CD4-positive, alpha-beta T cell treated with Interferon alpha-2 for 1 hour (primary cell): ENCODE measurements at places on chromosomes 1 and 21.

DNA sequence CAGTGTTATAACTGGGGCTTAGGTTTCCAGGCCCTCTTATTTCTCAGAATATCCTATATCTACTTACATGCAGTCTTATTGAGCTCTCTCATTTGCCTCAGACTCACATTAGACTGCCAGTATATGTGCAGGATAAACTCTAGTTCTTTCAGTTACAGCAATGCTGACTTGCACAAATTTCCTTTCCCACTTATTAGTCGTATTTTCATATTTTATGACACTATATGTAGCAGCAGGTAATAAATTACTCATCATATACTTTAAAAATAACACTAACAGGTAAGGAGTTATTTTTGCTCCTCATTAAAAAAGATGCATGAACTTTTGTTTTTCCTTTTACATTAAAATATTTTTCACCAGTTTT lies 65.7 kb downstream of the GADD45A start:
- no peak for DNase-seq

- no peak for DNase-seq
Observed at GRCh38 chr21:44301961-44302406, 2.1 kb downstream of the PFKL start.

- no peak for DNase-seq
Observed at GRCh38 chr1:73673971-73674370, 524.0 kb downstream of the LRRIQ3 start.

- no peak for DNase-seq
Observed at GRCh38 chr1:65265296-65265650, 44.1 kb upstream of the DNAJC6 start.

- no peak for DNase-seq
Observed at GRCh38 chr1:158310623-158311022, 20.7 kb downstream of the CD1B start.

DNA sequence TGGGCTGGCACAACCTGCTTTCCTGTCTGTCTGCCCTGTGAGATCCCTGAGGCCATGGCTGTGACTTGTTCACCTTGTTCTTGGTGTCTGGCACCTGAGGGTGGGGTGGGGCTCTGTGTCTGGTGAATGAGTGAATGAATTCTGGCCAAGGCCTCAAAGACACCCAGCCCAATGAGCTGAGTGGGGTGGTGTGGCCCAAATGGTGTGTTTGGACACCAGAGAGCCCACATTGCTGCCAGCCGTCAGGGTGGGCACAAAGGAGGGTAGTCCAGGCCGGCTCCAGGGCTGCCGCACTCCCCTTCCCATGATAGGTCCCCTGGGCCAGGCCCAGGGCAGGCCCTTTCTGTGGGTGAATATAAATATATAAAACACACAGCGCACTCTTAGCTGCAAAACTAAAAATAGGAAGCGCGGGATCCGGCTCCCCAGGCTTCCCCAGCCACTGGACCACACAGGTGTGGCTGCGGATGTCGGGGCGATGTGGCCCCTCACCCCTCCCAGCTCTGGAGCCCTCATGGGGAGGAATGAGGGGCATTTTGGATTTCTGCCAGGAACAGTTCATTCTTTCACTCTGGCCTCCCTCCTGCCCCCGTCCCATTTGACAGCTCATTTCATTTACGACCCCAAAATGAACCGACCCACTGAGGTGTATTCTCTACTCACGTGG lies 33.3 kb downstream of the RUNX3 start:
- DNase-seq: no peak

GRCh38 chr1:110859062-110859461 lies 13.9 kb upstream of the CD53 start:
- DNase-seq: no peak

GRCh38 chr1:225817611-225818061 lies 7.7 kb downstream of the EPHX1 start:
- no peak for DNase-seq

DNA sequence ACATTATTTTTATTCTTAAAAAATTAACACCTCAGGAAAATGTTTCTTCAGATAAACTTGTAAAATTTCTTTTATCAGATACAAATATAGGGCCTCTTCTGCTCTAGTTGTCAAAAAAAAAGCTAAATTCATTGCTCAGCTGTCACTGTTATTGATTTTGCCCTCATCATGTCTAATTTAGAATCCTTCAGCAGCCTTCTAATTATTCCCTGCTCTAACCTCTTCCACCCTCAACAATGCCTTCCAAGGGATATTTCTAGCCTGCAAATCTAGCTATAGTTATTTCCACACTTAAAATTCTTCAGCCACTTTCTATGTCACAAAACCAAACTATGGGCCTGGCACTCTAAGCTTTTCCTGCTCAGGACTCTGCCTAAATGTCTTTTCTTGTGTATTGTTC lies 25.2 kb downstream of the PDE4B start:
- no peak for DNase-seq

- no peak for DNase-seq
Observed at GRCh38 chr1:6858596-6858995, 73.3 kb downstream of the CAMTA1 start.

GRCh38 chr1:90706437-90707362 lies 10.4 kb downstream of the BARHL2 start:
- DNase-seq: no peak

DNA sequence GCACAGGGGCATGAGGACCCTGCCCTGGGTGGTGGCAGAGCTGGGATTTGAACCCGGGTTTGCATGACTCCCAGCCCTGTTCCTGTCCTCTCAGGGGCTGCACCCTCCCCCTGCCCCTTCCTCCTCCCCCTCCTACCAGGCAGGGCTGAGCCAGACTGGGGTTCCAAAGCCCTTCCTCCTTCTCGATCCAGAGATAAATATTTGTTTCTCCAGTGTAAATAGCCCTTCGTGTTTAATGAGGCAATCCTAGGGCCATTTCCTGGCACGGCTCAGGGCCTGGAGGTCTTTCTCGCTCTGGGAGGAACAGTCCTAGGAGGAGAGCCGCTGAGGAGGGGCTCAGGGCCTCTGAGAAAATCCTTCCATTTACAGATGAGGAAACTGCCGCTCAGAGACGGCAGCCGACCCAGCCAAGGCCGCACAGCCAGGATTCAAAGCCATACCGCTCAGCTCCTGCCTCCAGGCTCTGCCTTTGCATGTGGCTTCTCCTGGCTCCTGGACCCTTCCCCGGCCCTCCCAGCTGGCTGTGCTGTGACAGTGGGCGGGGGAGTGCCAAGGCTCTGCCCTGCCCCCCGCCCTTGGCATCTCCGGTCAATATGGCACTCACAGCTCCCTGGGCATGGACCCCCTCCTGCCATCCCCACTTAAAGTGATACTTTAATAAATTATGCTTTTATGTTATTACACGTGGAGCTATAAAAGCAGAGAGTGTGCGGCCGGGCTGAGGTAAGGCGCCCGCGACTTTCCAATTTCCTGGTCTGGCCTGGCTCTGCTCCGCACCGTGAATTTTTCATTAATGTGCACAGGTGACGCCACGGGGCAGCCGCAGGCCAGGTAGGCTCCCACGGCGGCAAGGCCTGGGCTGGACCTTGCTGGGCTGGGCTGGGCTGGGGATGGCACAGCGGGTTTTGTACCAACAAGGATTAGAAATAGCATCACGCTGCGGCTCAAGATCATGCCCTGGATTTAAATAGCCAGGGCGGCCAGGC lies 114.7 kb upstream of the WNT4 start:
- no peak for DNase-seq

DNA sequence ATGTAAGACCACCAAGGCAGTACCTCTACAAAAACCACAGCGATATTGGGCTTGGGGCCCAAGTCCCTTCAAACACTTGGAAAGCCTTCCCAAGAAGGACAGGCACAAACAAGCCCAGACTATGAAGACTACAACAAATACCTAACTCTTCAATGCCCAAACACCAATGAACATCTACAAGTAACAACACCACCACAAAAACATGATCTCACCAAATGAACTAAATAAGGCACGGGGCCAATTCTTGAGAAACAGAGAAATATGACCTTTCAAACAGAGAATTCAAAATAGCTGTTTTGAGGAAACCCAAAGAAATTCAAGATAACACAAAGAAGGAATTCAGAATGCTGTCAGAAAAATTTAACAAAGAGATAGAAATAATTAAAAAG lies 86.8 kb downstream of the COL24A1 start:
- DNase-seq: no peak
